NCI-H2081 treated with DMSO at 0.1 percent for 48 hours (cell line): ENCODE measurements at places on chromosomes 1 and 21.
A peak's percentile ranks its signal among the peaks of the same experiment; 100 is the strongest.

GRCh38 chr1:24536391-24536840, 19.5 kb upstream of the NCMAP start:
- no peak for DNase-seq

DNA sequence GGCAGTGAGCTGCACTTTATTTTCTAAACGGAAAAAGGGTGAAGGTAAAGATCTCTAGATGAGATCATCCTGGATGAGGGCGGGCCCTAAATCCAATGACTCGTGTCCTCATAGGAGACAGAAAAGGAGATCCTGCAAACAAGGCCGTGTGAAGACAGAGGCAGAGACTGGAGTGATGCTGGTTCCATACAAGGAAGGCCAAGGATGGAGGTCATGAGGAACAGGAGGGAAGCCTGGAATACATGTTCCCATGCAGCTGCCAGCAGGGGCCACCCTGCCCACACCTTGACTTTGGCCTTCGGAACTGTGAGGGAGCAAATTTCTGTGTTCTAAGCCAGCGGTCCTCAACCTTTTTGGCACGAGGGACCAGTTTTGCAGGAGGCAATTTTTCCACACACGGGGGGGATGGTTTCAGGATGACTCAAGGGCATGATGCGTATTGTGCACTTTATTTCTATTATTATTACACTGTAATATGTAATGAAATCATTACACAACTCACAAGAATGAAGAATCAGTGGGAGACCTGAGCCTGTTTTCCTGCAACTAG, 94.3 kb downstream of the PSMG1 start:
- DNase-seq, result no peak

- DNase-seq, result no peak
Observed at GRCh38 chr1:66012106-66012784, 219.6 kb downstream of the PDE4B start.

GRCh38 chr21:37373539-37373938, 7.0 kb downstream of the DYRK1A start:
- DNase-seq, result no peak

DNA sequence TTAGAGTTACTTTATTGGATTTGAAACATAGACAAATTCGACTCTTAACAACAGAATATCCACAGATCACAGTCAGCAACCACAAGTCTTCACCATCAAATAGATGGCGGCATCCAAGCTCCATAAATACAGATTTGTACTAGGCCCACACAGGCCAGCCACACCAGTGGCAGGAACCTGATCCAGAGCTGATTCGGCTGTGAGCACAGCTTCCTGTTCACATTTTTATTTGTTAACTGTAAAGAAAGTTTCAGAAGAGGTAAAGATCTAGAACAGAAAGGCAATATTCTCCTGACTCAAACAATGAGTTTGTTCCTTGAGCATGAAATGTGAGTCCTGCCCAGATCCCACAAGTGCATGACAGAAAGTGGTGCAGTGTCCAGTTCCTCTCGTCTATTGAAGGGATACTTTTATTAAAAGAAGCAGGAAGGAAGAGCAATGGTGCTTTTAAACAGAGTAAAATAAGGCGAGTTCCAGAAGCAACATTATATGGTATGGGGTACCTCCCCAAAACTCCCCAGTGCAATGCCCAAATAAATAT, 205.8 kb downstream of the SLC45A1 start:
- DNase-seq, result no peak

- no peak for DNase-seq
Observed at GRCh38 chr1:156838972-156839371, 19.9 kb downstream of the INSRR start.

DNA sequence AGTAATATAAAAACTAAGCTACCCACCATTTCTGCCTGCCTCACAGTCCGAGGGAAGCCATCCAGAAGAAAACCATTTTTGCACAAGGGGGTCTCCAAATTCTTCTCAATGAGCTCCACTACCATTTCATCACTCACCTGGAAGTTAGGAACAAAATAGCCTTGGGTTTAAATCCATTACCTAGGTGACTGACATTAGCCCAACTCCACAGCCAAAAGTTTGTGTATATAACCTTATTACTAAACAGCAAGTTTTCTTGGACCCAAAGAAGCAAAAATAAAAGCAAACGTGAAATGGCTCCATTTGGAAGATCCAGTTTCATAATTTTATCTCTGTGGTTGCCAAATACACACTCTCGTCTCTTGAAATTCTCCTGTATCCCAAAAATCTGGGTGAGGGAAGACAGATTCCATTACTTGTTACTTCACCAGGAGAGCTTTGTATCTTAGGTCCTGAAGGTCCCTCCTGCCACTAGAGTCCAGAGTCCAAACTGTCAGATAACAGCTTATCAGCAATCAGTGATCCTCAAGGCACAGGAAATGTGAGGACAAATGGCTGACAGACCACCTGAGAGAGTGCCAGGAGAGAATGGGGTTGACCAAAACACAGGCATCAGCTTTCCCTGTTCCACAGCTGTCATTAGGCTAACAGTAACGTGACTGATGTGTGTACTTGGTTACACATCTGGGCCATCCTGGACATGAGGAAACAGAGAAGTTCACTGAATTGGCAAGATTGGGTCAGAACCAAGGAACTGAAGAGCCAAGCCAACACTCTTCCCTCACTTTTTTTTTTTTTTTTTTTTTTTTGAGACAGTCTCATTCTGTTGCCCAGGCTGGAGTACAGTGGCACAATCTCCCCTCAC, 14.9 kb downstream of the AK2 start:
- DNase-seq, result no peak

GRCh38 chr1:44851308-44851707, 8.3 kb upstream of the PTCH2 start:
- DNase-seq, result no peak

- no peak for DNase-seq
Observed at GRCh38 chr1:219347921-219348391, 174.3 kb downstream of the LYPLAL1 start.

DNA sequence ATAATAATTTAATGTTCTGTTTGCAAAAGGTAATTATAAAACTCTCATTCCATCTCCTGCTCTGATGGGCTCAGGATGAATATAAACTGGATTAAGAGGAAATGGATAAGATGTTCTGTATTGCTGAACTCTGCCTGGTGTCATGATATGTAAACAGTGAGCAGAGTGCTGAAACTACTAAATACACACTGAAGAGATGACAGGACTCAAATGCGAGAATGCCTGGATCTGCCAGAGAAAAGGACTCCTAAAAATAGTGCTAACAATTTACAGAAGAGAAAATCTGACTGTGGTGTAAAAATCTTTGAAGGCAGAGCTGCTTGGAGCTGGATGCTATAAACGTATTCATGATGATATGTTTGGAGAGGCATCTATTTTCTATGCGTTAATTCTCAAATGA, 303.2 kb downstream of the RWDD3 start:
- DNase-seq, result no peak

- DNase-seq, result peak; percentile 20
Observed at GRCh38 chr1:17564458-17565393, 25.2 kb downstream of the ARHGEF10L start.

DNA sequence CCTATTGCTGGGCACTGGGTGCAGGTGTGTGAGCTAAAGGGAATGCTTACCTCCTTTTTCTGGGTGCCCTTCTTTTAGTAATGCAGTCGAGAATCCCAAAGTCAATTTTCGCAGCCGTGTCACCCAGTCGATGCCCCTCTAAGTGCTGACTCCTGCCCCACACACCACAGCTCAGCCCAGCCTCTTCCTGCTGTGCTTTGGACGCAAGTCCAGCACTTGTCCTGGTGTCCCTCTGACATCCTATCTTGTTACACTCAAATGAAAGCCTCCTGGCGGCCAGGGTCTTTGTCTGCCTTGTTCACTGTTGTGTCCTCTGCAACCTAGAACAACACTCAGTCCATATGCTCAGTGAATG, 58.5 kb upstream of the RUNX3 start:
- no peak for DNase-seq

DNA sequence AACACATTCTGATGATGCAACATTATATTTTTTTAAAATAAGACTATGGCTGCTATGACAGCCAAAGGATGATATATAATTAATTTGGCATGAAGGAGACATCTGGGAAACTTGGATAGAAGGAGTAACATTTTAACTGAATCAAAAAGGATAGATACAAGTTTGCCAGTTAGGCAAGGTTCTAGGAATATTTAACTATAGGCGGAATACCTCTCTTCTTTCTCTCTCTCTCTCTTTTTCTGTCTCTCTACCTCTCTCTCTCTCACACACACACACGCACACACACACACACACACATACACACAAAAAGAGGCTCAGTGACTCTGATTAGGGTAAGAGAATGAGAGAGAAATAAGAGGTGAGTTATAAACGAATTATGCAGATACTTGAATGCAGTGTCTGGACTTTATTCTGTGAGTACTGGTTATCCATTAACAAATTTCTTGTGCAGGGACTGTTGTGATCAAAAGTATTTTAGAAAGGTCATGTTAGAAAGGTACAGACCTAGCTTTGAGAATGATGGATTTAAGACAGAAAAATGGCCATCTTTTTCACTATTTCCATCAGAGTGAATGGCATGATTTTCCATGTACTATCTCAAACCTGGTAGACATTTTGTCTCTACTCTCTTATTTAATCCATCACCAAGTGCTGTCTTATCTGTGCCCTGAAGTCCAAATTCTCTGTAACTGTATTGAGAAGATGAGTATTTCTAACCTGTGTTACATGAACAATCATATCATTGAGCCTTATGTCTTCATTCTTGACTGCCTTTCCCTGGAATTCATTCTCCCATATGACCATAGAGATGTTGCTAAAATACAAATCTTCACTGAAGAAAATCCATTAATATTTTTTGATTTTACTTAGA, 1106.9 kb upstream of the ADGRL4 start:
- DNase-seq, result no peak

DNA sequence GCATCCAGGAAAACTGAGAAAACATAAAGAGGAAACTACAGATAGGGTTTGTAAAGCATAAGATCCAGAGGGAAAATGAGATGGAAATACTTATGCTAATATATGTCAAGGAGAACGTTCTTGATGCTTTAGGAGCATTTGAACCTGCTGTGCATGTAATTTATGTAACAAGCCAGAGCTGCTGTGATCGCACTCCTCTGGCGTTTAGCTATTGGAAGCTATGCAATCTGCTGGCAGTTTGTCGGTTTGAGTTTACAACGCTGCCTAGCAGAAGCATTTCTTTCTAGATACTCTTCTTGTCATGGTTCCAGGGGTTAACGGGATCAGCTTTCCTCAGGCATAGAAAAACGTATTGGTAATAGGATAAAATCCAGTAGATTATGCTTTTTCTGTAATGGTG, 182.7 kb downstream of the KCNH1 start:
- DNase-seq, result no peak

DNA sequence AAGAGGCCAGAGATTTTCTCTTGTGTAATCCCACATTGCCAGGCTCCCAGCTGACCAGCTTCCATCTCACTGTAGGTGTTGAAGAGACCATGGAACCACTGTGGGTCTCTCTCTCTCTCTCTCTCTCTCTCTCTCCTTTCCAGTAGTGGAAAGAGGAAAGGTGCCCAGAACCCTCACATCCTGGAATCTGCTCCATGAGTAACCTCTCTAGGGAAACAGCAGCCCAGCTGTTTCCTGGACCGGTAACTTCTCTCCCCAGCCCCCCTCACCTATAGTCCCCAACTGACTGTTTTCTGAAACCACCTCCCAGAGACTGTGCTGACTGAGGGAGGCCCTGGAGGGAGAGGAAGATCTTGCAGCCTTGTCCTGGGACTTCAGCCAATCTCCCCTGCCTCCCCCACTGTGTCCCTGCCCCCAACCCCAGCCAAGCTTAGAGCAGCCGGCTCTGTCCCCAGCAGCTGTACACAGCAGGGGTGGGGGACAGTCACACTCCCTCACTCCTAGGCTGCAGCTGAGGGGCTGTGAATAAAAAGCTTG, 20.6 kb upstream of the SLC45A3 start:
- DNase-seq, result no peak

DNA sequence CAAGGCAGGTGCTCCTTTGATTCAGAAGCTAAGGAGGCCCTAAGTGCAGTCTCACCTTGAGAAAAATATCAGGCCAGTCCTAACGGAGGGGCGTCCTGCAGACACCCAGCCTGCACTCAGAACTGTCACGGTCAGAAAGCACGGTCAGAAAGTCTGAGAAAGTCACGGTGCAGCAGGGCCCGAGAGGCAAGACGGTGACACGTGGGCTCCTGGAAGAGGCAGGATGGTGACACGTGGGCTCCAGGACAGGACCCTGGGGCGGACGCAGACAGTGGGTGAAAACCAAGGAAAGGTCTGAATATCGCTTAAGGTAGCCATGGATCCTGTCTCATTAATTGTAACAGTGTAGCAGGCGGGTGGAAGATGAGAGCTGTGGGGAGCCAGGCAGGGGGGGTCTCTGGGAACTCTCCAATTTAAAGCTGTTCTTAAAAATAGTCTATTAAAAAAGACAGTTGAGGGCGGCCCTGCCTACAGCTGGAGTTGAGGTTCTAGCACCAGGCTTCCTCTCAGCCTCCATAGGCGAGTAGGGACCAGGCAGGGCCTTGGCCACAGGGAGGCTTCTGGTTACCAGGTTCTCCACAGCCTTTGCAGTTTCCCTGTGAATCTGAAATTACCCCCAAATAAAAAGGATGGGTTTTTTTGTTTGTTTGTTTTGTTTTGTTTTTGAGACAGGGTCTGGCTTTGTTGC, 65.2 kb downstream of the FAAP20 start:
- no peak for DNase-seq

DNA sequence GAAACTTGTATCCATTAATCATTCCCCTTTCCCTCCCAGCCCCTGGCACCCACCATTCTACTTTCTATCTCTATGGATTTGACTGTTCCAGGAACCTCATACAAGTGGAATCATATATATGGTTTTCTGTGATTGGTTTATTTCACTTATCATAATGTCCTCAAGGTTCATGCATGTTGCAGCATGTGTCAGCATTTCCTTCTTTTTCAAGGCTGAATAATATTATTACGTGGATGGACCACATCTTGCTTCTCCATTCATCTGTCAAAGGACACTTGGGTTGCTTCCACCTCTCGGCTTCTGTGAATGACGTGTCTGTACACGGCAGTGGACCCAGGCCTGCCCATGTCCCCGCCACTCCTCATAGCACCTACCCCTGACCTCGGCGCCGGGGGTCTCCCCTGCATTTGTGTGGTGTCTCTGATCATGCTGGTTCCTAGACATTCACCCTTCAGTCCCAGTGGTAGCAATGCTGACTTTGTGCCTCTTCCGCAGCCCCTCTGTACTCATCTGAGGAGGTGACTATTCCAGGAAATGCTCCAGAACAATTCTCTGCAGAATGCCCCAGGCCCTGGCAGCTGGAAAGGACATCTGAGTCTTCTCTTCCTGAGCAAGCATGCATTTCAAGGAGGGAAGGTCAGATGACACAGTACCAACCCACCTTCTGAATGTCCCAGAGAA, 136.9 kb downstream of the PSMG1 start:
- DNase-seq, result no peak

DNA sequence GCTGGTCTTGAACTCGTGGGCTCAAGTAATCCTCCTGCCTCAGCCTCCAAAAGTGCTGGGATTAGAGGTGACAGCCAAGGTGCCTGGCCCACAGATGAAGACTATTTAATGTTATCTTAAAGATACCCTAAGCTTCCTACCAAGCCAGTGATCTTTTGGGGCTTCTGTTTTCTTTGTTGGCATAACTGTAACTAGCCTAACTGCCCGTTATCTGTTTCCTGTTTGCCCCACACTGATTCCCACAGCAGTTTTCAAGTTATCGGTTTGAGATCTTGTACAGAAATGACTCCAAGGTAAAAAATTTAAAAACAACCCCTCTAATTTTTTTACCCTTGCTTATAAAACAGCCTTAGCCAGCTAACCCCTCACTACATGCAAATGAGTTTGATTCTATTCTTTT, 12.4 kb downstream of the SELL start:
- no peak for DNase-seq
